Stimulated activated CD8-positive, alpha-beta memory T cell treated with anti-CD3 and anti-CD28 coated beads, Interleukin-15, amount 100 ng/mL, for 4 hours (primary cell): ENCODE measurements at places on chromosomes 7 and 10.

DNA sequence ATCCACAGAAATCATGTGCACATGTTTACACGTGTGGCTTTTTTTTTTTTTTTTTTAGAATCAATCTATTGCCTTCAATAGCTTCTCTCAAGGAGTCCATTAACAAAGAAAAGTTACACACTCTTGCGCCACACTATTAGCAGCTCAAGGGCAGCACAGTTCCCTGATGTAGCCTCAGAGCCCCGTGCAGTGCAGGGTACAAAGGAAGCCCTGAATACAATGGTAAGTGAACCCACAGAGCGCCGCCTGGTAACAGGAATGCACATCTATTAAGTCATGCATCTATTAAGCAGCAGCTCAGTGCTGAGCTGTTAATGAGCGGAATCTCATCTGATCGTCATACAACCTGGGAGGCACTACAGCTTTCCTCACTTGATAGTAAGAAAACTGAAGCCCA lies 113.7 kb upstream of the PDLIM1 start:
- no peak for DNase-seq

DNA sequence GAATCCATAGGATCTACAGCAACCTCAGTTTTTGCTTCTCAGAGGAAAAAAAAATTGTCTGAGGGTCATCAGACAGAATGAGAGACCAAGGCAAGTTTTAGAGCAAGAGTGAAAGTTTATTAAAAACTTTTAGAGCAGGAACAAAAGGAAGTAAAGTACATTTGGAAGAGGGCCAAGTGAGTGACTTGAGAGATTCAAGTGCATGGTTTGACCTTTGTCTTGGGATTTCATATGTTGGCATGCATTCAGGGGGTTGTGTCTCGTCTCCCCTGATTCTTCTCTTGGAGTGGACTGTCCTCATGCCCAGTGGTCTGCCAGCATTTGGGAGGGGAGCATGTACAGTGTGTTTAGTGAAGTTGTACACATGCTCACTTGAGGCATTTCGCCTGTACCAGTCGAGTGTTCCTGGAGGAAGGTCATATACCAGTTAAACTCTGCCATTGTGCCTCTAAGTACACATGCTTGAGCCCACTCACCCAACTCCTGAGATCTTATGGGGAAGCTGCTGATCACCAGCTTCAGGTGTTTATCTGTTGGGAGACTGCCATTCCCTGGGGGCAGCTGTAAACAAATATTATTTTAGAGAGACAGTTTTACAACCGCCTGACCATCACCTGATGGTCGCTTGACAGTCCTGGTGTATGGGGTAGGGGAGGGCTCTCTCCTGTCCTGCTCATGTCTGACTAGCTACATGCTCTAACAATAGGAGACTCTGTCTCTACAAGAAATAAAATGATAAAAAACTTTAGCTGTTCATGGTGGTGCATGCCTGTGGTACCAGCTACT lies 109.4 kb downstream of the EEPD1 start:
- DNase-seq, result no peak

DNA sequence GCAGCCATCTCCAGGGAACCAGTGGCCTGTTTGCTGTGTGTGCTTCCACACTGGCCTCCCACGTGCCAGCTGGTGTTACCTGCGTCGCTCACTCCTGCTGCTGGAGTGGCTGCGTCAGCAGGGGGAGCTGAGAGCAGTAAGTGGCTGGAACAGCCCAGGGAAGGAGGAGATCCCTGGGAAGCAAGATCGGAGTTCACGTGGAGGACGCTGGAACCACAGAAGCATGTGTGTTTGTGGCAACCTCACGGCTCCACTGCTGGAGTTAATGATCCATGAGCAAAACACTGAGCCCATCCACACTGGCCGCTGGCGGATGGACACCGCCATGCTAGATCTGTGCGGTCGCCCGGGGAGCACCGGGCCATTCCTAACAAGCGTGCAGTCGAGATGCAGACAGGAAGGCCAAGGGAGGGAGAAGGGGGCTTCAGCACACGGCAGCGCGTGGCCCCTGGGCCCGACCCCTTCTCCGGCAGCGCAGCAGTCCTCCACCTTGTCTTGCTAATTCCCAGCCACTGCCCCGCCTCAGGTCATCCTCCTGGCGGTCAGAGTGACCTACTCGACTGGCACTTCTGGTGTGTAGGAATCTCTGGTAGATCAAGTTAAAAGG lies 68.5 kb upstream of the EEPD1 start:
- no peak for DNase-seq

GRCh38 chr7:98213888-98214810 lies 2.9 kb downstream of the BHLHA15 start:
- no peak for DNase-seq

GRCh38 chr7:29809533-29810155 lies 3.3 kb downstream of the WIPF3 start:
- DNase-seq, result no peak

- DNase-seq, result no peak
These were observed 33.2 kb downstream of the LAMB4 start for GRCh38 chr7:108096996-108097395.

DNA sequence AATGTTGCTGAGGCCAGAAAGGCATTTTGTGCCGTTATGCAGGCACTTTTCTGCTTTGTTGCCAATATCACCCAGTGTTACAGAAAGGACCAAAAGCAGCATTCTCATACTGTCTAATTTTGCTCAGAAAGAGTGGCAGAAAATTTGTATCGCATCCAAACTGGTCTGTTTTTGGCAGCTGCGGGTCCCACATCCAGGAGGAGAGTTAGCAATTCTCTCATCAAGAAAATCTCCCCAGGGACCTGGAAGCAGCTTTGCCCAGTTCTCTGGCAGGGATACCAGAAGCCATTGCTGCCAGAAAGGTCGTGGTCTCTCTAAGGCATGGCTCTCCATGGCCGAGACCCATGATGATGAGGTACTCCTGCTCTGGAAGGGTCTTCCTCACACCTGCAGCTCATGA lies 489.2 kb upstream of the ZMIZ1 start:
- no peak for DNase-seq

DNA sequence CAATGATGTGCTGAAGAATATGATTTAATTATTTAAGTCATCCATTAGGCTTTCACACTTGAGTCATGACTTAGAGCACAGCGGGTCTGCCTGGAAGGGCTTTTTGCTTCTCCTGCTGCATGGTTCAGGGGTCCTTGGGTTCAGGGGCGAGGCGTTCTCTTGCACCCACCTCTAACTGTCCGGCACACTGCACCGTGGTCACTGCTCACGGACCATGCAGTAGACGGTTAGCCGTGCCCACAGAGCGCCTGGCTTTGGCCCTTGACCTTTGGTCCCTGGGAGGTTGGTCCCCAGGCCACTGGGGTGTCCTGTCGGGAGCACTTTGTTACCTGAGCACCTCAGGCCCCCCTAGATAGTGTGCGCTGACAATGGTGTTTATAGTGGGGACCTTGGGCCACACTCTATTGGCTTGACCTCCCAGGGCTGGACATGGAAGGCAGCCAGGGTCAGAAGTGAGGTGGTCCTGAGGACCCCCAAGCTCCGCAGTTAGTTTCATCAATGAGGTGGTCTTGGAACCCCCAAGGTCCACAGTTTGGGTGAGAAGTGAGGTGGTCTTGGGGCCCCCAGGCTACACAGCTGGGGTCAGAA lies 110.6 kb downstream of the ACTR3B start:
- DNase-seq, result no peak

- no peak for DNase-seq
These were observed 33.2 kb downstream of the TMEM120A start for GRCh38 chr7:75961218-75961617.
